Pancreas (tissue), 10 donors: ENCODE measurements at places on chromosomes 16 and 17. TPM values are rescaled to one million over a fixed set of nuclear protein-coding genes. Genes with fewer than 3 reads are reported as not detected.

GRCh38 chr16:6200861-6201260 lies 1103.3 kb upstream of the EEF2KMT start:
- no peak for DNase-seq

NPIPA8 gene
- 11.3 TPM for total RNA-seq

DNAH3 gene
- not detected for total RNA-seq

DOC2B gene
- total RNA-seq: 7.7 TPM

DNA sequence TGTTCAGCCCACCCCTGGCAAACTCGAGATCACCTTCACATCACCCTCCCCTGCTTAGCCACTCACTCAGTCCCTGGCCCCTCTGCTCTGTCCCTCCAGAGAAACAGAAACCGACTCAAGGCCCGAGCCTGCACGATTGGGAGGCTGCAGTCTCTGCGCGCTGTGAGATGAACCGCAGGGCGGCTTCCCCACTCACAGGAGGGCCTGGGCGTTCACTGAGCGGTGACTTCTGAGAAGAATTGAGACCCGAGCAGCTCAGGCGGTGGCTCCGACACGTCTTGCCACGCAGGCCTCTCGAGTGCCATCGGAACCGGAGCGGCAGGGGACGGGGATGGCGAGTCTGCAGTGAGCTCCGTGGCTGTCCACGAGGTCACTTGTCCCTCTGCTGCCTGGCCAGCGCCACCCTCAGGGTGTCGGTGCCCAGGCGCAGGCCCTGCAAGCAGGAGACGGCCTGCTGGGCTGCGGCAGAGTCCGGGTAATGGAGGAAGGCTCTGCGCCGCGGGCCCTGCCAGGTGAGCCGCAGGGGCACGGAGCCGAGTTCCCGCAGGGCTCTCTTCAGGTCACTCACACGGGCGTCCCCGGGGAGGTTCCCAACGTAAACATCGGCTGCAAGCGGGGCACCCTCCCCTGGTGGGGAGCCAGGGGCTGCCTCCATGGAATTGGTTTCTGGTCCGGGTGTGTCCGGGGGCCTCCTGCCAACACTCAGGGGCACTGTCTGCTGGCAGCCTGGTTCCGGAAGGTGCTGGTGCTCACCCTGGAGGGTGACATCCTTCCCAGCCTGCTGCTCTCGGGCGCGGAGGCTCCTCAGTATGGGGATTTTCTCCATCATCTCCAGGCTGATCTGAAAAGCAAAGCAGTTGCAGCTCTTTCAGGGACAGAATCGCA lies 21.6 kb downstream of the FOXF1 start:
- no peak for DNase-seq

KCNJ18 gene
- total RNA-seq: not detected

DNA sequence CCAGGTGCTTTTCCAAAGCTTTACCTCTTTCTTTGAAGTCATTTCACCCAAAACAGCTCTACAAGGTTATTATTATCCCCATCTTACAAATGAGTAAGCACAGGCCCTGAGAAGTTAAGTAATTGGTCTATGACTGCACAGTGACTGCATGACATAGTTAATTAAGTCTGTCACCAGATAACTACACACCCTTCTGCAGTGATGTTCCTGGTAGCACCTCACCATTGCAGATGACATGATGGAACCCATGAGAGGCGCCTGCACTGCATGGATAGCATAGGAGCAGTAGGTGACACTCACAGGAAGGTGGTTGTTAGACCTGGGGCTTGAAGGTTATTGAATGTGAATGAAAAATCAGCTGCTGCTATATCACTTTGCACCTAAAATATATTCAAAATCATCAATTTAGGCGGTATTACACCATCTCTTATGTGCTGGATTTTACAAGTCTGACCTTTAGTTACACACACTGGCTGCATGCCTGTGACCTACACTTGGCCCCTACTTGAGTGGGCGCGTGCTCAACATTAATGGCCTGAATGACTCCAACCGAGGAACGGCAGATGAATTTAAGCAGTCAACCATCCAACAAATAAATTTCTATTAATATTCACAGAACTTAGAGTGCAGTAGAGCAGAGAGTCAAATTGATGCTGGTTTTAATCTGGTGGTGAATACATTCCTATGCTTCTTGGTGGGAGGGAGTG lies 239.6 kb downstream of the CDH11 start:
- DNase-seq: no peak

- DNase-seq: no peak
Measured at GRCh38 chr16:80824623-80825364, 20.4 kb upstream of the CDYL2 start.

DNA sequence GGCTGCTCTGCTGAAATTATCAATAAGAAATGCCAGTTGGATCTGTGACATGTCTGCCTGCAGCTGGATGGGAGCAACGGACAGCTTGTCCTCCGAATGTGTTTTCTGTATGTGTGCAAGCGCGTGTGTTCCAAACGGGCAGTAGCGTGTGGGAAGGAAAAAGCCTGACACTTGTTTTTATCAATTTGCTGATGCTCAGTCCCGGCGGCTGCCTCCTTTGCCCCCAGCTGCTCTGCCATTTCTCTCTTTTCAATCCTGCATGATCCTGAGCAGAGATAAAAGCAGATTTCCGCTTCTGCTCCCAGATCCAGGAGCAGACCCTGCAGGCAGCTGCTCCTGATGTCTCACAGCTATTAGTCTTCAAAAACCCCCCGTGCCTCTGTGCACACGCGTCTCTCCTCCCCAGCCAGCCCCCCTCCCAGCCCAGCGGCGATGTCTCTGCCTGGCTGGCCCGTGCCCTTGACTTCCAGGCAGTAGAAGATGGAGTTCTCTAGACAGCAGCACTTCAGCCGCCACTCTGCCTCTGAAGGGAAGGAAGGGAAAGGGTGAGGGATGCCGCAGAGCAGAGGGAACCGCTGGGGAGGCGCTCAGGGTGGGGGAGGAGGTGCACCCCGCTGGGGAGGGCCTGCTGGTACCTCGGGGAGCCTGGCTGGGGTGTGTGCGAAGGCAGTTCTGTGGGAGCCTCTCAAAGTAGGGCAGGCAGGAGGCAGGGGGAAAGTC lies 4.1 kb downstream of the PRCD start:
- DNase-seq: no peak

- DNase-seq: no peak
Measured at GRCh38 chr17:1447052-1447451, 9.0 kb downstream of the CRK start.

ACSM2A gene
- total RNA-seq: not detected

GRCh38 chr16:70660672-70661350 lies 14.5 kb downstream of the IL34 start:
- DNase-seq: peak; percentile 29

DNA sequence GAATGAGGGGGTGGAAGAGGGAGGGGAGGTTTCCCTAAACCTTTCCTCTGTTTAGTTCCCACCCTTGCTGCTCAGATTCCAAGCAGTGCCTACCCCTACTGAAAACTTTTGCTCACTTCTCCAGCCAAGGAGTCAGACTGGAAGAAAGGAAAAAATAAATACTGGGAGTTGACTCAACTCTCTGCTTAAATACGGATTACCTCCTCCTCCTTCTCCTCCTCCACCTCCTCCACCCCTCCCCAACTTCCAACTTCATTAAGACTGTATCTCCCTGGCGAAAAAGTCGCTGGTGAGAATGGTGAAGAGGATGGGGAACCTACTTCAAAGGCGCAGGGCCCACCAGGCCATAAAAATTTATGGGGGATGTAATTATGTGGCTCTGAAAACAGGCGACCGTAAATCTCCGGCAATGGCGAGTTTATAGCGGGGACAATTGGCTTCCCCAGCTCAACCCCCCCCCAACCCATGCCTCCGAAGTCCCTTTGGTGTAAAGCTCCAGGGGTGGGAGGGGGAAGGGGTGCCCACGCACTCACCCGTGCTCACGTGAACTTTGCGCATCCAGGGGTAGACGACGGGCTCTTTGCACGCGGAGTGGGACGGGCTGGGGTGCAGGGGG lies 712 bp downstream of the HOXB4 start:
- no peak for DNase-seq

C1QTNF1 gene
- 17.9 TPM for total RNA-seq

HEXIM1 gene
- 11.9 TPM for total RNA-seq

NPB gene
- 0.28 TPM for total RNA-seq

PRAC2 gene
- total RNA-seq: not detected

DNA sequence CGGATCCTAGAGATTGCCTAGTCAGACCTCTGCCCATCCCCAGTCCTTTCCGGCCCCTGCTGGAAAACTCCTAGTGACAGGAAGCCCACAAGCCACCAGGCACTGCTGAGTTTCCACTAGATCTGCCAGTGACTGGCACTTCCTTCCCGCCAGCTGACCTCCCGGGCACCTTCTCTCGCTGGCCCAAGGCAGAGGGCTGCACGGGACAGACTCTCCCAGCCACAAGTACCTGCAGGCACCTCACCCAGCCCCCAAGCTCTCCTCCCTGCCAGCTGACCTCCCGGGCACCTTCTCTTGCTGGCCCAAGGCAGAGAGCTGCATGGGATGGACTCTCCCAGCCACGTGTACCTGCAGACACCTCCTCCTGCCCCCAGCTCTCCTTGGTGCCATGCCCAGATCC lies 66.3 kb upstream of the DOC2B start:
- DNase-seq: no peak

GRCh38 chr17:7894226-7894625 lies 5.6 kb downstream of the CHD3 start:
- no peak for DNase-seq

GRCh38 chr17:57976594-57976993 lies 11.5 kb downstream of the VEZF1 start:
- DNase-seq: no peak

DNA sequence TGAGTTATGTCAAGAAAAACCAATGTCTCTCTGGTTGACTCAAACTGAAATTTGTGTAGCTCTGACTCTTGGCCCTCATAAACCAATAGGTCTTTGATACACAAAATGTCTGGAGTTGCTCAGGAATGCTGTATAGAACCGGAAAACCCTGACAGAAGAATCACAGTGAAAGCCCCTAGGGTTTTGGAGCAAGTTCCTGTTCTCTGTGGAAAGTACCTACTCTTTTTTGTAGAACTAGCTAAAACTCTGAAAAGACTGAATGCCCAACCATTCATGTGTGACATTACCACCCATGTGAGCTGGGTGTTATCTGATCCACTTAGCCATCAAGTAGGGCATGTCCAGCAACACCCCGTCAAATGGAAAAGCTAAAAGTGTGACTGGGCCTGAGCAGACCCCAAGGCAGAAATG lies 28.8 kb downstream of the CCL4 start:
- no peak for DNase-seq

- no peak for DNase-seq
Measured at GRCh38 chr17:58516644-58517377, 2.4 kb upstream of the MTMR4 start.

GRCh38 chr17:38587947-38588787 lies 17.6 kb downstream of the SRCIN1 start:
- DNase-seq: no peak

UMOD gene
- 3.1 TPM for total RNA-seq

- DNase-seq: no peak
Measured at GRCh38 chr16:11142261-11142630, 113.8 kb downstream of the SOCS1 start.

DNA sequence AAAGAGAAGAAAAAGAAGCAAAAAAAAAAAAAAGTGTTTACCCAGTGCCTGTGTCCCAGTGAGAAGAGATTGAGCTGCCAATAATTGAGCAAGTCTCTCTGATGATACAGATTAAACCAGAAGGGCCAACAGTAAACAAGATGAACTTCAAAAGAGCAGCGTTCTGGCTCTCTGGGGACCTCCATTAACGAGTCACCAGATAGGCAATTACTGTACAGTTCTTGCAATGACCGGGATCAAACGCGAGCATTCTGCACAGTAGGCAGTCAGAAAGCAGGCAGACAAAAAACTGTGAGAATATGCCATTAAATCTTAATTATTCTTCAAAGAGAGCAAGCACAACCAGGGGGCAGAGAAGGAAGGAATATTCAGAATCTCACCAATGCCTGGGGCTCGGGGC lies 626.1 kb downstream of the TMEM114 start:
- no peak for DNase-seq

DNA sequence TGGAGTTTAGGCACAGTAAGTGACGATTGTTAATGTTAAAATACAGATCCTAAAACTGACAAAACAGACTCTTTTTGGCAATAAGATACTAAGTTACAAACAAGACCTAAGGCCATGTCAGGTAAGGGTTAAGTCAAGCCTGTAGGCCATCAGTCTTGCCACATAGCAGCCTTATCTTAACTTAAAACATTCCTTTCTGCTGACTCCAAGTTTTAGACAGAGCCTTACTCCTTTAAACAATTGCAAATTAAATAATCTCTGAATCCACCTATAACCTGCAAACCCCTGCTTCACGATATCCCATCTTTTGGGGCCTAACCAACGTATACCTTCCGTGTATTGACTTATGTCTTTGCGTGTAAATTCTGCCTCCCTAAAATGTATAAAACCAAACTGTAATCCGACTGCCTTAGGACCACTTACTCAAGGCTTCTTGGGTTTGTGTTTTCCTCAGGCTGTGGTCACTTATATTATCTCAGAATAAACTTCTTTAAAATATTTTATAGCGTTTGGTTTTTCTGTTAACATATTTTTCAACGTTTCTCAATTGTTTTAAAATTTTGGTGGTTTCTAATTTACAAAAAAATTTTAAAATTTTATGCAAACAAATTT lies 64.4 kb downstream of the EFCAB5 start:
- DNase-seq: no peak

DNA sequence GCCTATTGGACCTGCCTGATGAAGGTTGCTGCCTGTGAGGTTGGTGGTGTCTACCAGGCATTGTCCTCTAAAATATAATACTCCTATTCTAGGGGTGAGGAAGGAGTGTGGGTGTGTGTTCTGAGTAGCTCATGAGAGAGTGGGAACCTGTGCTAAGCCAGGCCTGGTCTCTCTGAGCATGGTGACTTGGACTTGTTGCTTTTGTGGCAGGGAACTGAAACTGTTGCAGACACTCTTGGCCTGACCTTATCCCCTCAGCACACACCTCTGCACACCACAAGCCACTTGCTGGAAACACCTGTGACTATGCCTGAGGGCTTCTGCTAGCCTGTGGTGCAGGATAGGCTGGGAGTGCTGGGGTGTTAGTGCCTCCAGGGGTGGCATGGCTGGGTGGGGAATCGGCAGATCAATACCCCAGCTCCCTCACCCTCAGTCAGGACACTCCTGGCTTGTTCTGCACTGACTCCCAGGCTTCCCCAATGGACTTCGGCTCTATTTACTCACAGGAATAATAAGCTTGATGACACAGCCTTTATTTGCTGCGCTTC lies 29.9 kb downstream of the PLCG2 start:
- no peak for DNase-seq

ACAP1 gene
- total RNA-seq: 4.2 TPM

GRCh38 chr16:46927273-46927672 lies 43.1 kb downstream of the GPT2 start:
- DNase-seq: no peak

C17orf100 gene
- 2.3 TPM for total RNA-seq

DNAJC7 gene
- total RNA-seq: 39.2 TPM

TP53TG3B gene
- not detected for total RNA-seq

DNAH2 gene
- 0.52 TPM for total RNA-seq

DNA sequence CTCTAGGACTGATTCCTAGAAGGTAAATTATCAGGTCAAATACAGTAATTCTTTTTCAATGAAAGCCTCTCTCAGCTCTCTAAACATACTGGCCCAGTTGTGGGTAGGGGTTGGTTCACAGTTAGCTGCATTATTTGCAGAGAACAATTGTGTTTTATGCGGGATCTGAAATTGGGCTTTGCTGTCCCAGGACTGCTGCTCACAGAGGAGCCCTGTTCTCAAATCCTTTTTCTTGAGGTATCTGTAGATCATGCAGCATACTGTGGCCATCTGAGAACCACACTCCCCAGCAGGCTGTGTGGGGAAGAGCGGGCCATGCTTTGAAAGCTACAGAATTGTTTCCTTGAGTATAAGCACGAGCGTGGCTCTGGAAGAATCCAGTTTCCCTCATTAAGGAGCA lies 17.5 kb downstream of the MTHFSD start:
- no peak for DNase-seq

GRCh38 chr17:82018152-82018988 lies 4.3 kb downstream of the CENPX start:
- DNase-seq: no peak

GRCh38 chr16:64282181-64282580 lies 839.7 kb downstream of the CDH11 start:
- no peak for DNase-seq
